ENCODE measurements at places on chromosomes 2 and 18. TPM values are rescaled to one million over a fixed set of nuclear protein-coding genes. Genes with fewer than 3 reads are reported as not detected.

DNA sequence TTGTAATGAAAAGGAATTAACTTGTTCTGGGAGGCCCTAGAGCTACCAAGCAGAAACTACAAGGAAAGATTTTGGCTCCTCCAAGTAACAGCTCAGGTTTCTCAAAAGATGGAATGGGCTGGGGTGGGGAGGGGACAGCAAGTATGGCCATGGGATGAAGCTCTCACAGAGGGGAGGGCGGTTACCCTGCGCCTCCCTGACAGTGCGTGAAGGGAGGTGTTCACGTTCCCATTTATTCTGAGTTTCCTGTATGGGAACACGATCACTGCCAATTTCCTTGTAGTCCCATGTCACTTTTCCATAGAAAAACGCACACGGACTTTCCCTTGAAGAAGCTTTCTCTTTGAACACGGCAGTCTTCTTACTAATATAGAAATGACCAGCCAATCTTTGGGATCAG lies 17.0 kb downstream of the CDC42EP3 start:
- DNase-seq = no peak

DNA sequence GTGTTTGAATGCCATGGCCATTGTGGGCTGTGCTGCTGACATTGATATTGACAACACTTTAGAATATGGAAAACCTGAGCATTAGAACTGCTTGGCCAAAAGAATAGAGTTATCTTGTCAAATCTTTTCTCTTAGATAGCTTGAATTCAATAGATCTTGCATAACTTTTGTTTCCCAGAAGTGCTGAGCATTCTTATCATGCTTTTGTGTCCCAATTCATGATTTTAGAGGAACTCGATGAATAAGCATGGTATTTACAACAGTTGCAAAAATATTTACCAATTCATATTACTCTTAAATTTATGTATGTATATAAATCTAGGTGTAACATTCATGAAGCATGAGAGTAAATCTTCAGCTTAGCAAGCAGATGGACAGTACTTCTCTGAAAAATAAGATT lies 508.0 kb downstream of the BCL11A start:
- no peak for DNase-seq

LIMS2 gene
- 24.9 TPM for total RNA-seq

PKDCC gene
- total RNA-seq = not detected

LRATD1 gene
- total RNA-seq = not detected

HOXD3 gene
- not detected for total RNA-seq

All from activated naive CD8-positive, alpha-beta T cell treated with anti-CD3 and anti-CD28 coated beads, Interleukin-2, amount 10 ng/mL, durations not matched to agents 7 days and 5 days (primary cell).